ENCODE measurements at places on chromosomes 1 and 21. TPM values are rescaled to one million over a fixed set of nuclear protein-coding genes. Genes with fewer than 3 reads are reported as not detected.

DNA sequence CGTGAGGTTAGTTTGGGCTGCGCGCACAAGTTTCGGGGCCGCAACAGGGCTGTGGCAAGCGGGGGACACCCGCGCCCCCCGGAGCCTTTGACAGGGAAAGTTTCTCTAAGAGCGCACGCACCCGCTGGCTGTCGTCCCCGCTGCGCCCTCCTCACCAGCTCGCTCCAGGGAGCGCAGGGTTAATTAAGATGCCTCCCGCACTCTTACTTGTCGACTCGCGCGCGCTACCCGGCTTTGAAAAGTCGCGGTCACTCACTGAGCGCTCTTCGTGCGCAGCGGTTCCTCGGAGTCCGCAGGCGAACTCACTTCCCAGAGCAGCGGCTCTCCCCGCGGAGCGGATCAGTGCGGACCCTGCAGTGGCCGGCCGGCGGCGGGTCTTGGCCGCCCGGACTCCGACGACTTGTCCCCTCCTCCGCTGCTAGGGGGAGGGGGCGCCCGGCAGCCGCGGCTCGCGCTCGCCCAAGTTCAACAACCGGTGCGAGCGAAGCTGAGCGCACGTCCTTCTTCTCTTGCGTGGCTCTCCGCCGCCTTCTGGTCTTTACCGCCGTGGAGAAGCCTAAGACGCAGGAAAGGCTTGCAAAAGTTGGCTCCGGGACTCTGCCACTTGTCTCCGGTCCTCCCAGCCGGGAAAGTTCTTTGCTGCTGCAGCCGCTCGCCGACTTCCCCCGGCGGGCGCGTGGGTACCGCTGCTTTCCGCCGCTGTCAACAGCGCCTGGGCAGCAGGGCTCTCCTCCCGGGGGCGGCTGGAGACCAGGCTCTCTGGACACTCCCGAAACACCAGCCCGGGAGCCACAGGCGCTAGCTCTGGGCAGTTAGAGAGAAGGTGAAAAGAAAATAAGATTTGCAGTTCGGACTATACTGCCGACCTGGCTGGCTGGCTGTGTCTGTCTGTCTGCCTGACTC is 506 bp downstream of the JUN start:
- DNase-seq, result peak; percentile 80

OR2T33 gene
- total RNA-seq, result not detected

AVPR1B gene
- not detected for total RNA-seq

- no peak for DNase-seq
Observed at GRCh38 chr1:108679586-108680213, 12.4 kb upstream of the PRPF38B start.

GRCh38 chr1:117606649-117607430 is 992 bp downstream of the TENT5C start:
- no peak for DNase-seq

DNA sequence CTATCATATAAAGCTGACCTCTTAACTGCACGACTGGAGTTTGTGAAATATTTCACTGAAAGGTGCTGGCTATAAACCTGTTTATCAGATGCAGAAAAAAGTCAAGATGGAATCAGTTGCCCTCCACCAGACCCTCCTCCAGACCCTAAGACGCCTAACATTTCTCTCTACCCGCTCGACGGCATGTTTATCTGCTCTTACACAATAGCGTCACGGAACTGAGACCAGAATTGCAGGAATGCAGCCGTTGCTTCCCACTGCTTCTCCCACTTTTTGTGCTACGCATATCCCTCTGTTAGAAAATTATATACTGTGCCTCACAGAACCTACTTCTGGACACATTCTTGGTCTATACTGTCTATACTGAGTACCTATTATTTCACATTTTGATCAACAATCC is 28.2 kb upstream of the FAM131C start:
- no peak for DNase-seq

DNA sequence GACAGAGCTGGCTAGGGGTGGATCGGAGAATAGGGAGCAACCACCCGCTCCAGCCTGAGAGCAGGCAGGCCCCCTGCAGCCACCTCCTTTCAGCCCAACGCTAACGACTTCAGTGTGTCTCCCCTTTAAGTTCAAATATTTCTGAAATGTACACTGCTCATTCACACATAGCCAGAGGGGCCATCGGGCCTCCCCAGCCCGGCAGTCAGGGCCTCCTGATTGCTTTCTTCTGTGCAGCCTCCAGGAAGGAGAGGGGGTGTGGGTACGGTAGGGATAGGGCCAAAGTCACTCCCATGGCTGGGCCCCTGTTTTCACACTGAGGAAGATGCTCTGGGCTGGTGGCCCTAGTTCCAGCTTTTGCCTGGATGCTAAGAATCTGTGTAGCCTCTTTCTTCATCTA is 64.8 kb downstream of the EPHB2 start:
- DNase-seq, result no peak

- DNase-seq, result no peak
Observed at GRCh38 chr1:53460666-53461322, 1.6 kb downstream of the DMRTB1 start.

DNA sequence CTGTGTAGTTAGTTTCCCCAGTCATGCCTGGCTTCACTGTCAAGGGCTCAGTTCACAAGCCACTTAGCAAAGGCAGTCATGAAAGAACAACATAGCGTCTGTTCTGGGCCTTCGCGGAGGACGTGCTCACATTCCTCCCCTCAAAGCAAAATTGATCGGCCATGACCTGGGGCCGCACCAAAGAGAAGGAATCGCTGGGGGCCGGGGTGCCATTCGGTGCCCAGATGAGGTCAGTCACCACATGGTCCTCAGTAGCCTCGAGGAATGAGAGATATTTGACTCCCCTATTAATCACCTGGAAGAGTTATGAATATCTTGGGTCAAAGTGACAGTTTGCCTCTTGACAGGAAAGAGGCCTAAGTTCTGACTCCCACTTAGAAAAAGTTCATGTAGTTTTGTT is 251.1 kb upstream of the JUN start:
- no peak for DNase-seq

DNA sequence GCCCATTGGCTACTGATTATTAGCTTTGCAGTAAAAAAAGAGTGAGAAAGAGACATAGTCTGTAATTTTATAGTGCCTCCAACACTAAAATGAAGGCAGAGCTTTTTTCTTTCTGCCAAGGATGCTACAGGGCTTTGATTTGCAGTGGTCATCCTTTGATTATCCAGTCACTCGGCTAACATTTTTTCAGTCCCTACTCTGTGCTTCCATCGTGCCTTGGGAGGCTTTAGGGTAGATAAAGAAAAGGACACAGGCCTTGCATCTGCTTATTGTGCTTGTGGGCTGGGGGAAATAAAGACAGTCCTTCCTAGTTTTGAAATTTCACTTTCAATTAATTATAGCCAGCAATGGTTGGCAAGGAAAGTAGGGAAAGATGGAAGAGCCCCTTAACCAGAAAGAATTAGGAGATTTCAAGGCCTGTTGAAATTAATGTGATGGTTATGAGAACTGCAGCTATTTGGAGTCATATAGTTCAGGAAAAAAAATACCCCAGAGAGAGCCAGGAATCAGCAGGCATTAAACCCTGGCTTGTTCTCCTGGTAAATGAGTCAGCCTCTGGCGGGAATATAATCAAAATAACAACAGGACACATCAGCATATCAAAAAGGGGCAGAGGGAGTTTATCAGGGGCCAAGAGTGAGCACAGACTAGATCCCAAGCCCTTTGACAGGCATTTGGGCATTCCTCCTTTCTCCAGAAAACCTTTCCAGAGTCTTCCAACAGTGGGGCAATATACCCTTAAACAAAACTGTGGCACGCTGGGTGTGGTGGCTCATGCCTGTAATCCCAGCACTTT is 27.4 kb downstream of the CACHD1 start:
- DNase-seq, result no peak

DNA sequence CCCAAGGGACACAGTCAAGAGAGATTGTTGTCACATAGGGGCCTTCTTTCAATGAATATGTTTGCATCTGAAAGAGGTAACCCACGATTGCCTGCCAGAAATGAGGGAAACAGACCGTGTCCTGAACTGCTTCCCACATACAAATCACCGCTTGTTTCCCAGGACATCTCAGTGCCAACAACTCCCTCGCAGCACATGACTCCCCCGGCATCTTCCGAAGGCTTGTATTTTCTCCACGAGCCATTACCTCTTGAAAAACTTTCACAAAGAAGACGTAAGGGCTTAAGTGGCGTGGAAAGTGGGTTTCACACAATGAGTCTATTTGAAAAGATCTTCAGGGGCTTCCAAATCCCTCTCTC is 31.6 kb upstream of the PDE9A start:
- no peak for DNase-seq

SELENBP1 gene
- total RNA-seq, result 102 TPM

TBX15 gene
- 1.8 TPM for total RNA-seq

GRCh38 chr1:222104694-222105392 is 363.0 kb upstream of the DUSP10 start:
- no peak for DNase-seq

DNA sequence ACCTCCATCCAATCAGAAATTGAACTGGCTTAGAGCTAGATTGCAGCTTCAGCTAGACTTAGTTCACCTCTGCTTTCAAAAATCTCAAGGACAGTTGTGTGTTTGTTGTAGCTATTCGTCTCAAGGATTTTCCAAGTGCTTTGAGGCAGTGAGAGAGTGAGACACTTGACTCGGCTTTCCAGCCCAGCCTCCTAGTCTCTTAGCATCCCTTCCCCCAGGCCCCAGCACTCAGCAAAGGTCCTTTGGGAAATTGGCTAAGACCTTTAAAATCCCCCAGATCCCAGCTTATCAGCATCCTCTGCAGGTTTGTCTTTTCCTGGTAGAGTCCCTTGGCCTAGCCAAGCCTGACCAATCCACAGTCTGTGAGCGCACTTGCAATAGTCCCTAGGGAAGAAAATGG is 47.9 kb upstream of the PROX1 start:
- DNase-seq, result no peak

DNA sequence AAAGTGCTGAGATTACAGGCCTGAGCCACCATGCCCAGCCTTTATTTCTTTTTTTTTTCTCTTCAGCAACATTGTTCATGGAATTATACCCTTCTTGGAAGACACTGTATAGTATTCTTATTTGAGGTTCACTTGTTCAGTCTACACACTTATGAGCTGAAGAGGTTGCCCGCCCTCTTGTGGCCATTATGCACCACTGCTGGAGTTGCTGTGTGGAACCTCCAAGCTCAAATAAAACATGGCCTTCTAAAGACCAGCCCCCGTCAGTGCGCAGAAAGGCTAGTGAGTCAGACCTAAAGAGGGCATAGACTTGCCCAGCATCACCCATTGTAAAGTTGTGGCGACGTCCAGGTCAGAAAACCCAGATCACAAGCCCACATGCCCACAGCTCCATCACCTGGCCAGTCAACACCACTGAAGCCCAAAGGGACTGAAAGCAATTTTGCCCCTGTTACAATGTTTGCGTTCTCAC is 20.4 kb downstream of the LURAP1 start:
- peak; percentile 87 for DNase-seq

DNA sequence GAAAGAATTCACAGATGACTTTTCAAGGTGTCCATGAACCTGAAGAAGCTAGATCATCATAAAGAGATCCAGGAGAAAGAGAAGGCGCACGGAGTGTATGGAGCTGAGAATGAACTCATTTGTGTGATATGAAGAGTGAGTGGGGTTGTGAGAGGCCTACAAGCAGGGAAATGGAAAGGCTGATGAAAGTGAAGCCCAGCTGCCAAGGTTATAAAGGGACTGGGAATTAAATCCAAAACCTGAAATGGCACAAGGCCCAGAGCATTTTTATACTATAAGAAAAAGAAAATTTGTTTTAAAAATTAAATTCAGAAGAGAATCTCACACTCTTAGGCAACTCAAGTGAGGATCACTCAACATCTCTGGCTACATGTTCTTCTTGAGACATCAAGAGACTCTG is 43.4 kb downstream of the HSD3B1 start:
- DNase-seq, result no peak

FCAMR gene
- total RNA-seq, result not detected

Data from ascending aorta (tissue), 2 donors.